ENCODE measurements at places on chromosomes 4 and X.

DNA sequence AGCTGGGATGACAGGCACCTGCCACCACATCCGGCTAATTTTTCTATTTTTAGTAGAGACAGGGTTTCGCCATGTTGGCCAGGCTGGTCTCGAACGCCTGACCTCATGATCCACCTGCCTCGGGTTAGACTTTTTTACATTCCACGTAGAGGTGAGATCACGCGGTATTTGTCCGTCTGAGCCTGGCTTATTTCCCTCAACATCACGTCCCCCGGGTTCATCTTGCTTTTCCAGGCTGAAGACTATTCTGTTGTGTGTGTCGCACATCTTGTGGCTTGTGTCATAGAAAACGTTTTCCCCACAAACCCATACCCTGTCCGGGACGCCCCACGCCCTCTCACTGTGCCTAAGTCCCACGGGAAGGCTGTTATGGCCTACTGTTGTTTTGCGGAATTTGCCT, 185.3 kb downstream of the CRLF2 start:
- DNase-seq = no peak

DNA sequence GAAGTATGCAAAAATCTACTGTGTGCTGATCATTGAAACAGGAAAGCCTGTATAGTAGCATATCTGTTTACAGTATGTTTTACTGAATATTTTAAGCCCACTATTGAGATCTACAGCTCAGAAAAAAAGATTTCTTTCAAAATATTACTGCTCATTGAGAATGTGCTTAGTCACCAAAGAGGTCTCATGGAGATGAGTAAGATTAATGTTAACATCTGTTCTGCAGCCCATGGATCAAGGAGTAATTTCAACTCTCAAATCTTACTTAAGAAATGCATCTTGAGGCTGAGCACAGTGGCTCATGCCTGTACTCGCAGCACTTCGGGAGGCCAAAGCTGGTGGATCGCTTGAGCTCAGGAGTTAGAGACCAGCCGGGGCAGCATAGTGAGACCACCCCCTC, 3.3 kb downstream of the RNF4 start:
- no peak for DNase-seq

DNA sequence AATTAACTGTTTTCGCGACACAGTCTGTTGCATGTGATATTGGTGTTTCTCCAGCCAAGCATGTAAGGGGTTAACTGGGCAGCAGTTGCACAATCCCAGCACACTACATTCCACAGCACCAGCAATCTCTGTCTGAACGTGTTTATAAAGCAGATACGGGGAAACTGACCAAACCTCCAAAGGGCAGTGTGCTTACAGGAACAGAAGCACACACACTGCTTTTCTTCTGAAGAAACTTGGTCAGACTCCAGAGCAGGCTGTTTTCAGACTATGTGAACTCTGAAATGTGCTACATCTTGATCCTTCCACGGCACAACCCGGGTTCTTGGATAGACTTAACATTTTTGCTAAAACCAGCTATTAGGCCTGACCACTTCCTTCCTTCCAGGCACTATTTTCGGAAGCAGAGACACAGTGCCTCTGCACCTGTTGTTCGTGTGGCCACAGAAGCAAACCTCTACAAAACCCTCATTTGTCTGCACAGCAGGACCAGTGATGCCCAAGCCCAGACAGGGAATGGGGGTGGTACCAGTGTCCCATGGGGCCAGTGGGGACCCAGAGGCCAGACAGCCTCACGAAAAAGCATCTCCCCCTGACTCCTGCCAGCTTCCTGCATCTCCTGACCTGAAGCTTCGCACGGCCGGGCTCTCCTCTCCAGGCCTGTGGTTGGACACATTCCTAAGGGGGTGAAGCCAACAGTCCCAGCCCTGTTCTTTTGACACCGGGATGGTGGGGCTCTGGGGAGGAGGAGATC, 90.1 kb downstream of the IRF2 start:
- DNase-seq = no peak

GRCh38 chr4:98501383-98501782, 157.0 kb downstream of the TSPAN5 start:
- no peak for DNase-seq

DNA sequence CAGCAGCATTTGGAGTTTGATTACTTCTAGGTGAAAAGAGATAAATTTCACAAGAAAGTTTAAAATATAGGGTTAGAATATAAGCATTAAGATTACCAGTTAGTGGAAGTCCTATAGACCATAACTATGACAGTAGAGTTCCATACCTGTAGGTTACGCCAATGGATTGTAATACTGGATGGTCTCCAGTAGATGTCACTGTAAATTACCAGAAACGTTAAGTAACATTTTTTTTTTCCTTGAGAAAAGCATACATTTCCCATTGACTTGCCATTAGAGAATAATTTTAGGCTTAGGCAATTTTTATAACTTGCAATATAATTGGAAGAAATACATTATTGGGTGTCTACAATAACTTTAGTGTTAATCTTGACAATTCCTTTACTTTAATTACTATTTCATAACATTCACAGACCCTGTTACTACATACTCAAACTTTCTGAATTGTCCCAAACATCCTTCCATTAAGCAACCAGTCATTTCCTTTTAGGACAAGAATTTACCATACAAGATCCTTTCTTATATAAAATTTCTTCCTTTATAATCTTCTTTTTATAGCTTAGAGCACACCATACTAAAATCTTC, 304.1 kb upstream of the TECRL start:
- DNase-seq = no peak

- no peak for DNase-seq
Measured at GRCh38 chr4:15547392-15547791, 77.7 kb downstream of the CC2D2A start.
